ENCODE measurements at places on chromosomes 6 and 20. TPM values are rescaled to one million over a fixed set of nuclear protein-coding genes. Genes with fewer than 3 reads are reported as not detected.

- DNase-seq: no peak
Observed at GRCh38 chr6:699319-699718, 6.4 kb upstream of the EXOC2 start.

- DNase-seq: no peak
Observed at GRCh38 chr20:24855848-24856247, 93.2 kb upstream of the CST7 start.

TBC1D20 gene
- polyA plus RNA-seq: 35.1 TPM

RIMS4 gene
- polyA plus RNA-seq: 1.0 TPM

PPP1R16B gene
- polyA plus RNA-seq: 7.3 TPM

MUC22 gene
- polyA plus RNA-seq: not detected
